A549 treated with Hydrocortisone at 1 μM for 4 hours (cell line): ENCODE measurements at places on chromosomes 3 and 15. TPM values are rescaled to one million over a fixed set of nuclear protein-coding genes. Genes with fewer than 3 reads are reported as not detected.

Gene GOLGA8K
- total RNA-seq = 0.53 to 0.85 TPM (median 0.60 TPM) in 5 replicates

Gene TAGLN3
- not detected in 5 replicates for total RNA-seq

Gene GHSR
- not detected in 5 replicates for total RNA-seq

Gene RAB11A
- 257 to 349 TPM (median 293 TPM) in 5 replicates for total RNA-seq

Gene MYO9A
- total RNA-seq = 7.8 to 15.6 TPM (median 12.3 TPM) in 5 replicates

Gene POPDC2
- 0.10 to 0.82 TPM (median 0.36 TPM) in 5 replicates for total RNA-seq

Gene GP5
- total RNA-seq = not detected in 5 replicates

Gene TICRR
- 10.1 to 13.7 TPM (median 11.9 TPM) in 5 replicates for total RNA-seq

Gene HCN4
- total RNA-seq = 0.28 to 0.42 TPM (median 0.31 TPM) in 5 replicates

Gene ECT2
- total RNA-seq = 54.3 to 90.9 TPM (median 71.2 TPM) in 5 replicates

Gene CCK
- total RNA-seq = 1.3 to 2.3 TPM (median 1.9 TPM) in 5 replicates

Gene PLSCR1
- total RNA-seq = 44.5 to 47.5 TPM (median 45.3 TPM) in 5 replicates

Gene CPNE4
- 4.9 to 9.1 TPM (median 5.8 TPM) in 5 replicates for total RNA-seq

Gene CHAC1
- total RNA-seq = 5.9 to 14.3 TPM (median 8.6 TPM) in 5 replicates

Gene TARS3
- total RNA-seq = 6.5 to 9.9 TPM (median 7.7 TPM) in 5 replicates

Gene HDC
- total RNA-seq = 0.06 to 0.12 TPM (median 0.08 TPM) in 3 of 5 replicates, not detected in the others

Gene COL6A5
- not detected in 5 replicates for total RNA-seq

Gene SPSB4
- 0.14 to 0.23 TPM (median 0.18 TPM) in 5 replicates for total RNA-seq

Gene CDCP1
- 7.4 to 10.0 TPM (median 7.8 TPM) in 5 replicates for total RNA-seq
